ENCODE measurements at places on chromosomes 3 and 15.

DNA sequence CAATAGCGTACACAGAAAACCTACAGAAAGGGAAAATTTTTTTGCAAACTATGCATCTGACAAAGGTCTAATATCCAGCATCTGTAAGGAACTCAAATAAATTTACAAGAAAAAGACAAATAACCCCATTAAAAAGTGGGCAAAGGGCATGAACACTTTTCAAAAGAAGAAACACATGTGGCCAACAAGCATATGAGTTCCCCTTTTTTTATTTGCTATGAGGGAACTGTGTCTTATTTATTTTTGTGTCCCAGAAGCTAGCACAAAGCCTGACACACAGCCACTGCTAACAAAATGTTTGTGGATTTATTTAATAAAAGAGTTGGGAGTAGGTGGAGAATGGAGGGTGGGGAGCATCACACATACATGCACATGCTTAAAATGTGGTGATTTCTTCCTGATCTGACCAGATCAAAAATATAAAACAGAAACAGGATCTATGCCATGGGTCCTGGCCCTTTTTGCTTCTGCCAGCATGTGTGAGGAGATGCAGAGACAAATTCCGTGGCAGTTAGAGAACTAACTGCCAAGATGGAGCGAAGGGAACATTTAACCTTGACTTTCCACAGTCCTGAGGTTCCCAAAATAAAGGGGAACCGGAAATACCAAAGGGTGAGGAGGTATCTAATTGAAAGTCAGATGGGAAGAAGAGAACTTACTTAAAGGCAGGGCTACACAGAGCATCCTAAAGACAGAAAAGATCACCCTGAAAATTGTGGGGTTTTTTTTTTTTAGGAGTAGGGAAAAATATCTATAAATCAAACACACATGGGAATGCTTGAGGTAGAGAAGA is at the start of gene TMEM202:
Gene TMEM202 (plus strand): TSS at position 510 of the 793 bp plus-strand sequence. CDS start 22 bp downstream, at position 532.
- DNase-seq = no peak

DNA sequence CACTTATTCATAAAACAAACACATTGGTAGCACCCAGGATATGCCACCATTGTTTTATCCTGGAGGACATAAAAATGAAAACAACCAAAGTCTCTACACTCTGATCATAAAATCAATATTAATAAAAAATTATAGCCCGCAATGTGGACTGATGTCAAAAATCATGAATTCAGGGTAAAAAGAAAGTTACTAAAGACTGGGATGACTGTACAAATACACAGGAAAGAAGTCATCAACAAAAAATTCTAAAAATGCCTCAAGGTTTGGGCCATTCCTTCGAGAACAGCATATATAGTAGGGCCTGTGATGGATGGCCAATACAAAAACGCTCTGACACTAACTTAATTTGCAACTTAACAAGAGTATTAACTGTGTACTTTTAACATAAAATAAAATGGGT is 76.8 kb downstream of the THBS1 start:
- DNase-seq = peak; percentile 60

- DNase-seq = no peak
Measured at GRCh38 chr3:129528589-129529100, at the start of gene RHO. TSS of gene RHO (plus strand) at chr3:129528639. CDS start at chr3:129528734, 95 bp downstream.

DNA sequence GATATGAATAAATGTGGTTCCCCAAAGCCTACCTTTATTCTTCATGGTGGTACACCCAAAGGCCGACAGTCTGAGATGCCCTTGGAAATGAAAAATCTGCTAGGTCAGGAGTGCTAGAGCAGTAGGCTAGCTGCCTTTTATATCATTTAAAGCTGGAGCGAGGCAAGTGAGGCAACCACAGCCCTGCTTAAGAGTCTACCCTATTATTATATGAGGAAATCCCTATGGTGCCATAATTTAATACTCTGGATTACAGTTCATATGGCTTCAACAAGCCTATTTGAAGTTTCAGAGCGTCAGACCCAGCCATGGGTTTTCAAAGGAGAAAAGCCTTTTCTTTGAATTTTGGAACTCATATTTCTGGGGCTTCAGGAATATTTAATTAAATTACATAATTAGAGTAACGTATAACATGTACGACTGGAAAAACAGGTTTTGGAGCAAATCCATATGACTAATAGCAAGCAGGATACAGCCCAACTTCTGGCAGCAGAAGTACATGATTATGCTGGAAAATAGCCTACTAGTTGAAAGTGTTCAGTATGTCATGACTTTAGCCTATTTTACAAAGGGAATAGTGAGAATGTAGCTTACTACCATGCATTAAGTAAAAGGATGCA is 18.0 kb upstream of the SLTM start:
- peak; percentile 82 for DNase-seq

- DNase-seq = no peak
Measured at GRCh38 chr3:165443664-165444063, 247.5 kb upstream of the SLITRK3 start.

GRCh38 chr3:110031975-110032374 is 694.6 kb upstream of the DPPA4 start:
- DNase-seq = no peak

- DNase-seq = no peak
Measured at GRCh38 chr3:2372306-2372705, 273.6 kb downstream of the CNTN4 start.

- DNase-seq = no peak
Measured at GRCh38 chr15:43867096-43867495, 40.3 kb downstream of the WDR76 start.

GRCh38 chr3:169106662-169107061 is 556.9 kb downstream of the MECOM start:
- DNase-seq = no peak
